Stimulated activated CD8-positive, alpha-beta memory T cell treated with anti-CD3 and anti-CD28 coated beads, Interleukin-15, amount 100 ng/mL, for 1 hour (primary cell): ENCODE measurements at places on chromosomes 5 and 9.

GRCh38 chr9:83775932-83776331 is 41.6 kb downstream of the GKAP1 start:
- no peak for DNase-seq

DNA sequence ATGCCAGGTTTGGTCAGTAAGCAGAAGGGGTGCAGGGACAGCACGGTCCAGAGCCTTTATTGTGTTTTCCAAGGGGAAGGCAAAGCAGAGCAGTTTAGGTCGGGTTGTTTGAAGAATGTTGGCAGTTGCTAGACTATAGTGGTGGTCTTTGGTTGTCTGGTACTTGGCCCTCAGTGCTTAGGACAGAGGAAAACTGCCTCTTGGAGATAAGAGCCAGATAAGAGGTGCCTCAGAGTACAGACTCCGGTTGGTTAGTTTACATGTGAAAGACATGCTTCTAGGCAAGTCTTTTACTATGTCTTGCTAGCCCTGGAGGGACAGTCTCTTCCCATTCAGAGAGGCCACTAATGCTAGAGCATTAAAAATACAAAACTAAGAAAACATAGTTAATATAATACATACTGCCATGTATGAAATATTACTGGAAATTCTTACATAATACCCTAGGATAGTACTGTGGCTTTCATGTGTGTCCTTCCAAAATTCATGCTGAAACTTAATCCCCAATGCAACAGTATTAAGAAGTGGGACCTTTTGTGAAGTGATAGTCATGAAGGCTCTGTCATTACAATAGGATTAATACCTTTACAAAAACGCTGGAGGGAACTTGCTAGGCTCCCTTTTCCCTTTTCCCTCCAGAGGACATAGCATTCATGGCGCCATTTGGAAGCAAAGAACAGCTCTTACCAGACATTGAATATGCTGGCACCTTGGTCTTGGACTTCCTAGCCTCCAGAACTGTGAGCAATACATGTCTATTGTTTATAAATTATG is 280.4 kb downstream of the TMEM167A start:
- DNase-seq: no peak

- DNase-seq: no peak
These were observed 30.0 kb upstream of the MAMDC2 start for GRCh38 chr9:70013598-70014196.

DNA sequence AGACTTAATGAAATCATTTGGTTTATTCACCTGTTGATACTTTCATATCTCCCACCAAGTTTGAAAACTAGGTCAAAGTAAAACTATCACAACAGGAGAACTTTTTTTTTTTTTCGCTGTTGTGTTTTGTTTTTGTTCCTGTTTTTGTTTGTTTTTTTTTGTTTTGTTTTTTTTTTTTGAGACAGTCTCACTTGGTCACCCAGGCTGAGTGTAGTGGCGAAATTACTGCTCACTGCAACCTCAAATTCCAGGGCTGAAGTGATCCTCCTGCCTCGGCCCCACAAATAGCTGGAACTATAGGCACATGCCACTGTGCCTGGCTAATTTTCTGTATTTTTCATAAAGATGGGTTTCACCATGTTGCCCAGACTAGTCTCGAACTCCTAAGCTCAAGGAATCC is 49.3 kb downstream of the MLLT3 start:
- DNase-seq: no peak

DNA sequence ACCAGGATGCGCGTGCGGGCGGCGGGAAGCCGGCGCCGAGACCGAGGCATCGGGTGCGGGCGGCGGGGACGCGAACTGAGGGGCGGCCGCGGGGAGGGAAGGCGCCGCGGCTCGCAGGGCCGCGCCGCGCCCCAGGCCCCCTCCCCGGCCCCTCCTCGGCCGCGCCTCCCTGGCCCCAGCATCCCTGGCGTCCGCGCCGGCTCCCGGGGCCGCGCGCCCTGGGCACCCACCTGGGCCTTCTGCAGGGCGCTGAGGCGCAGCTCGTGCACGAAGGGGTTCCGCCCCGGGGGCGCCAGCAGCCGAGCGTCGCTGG is 324 bp downstream of the LPCAT1 start:
- DNase-seq: no peak

DNA sequence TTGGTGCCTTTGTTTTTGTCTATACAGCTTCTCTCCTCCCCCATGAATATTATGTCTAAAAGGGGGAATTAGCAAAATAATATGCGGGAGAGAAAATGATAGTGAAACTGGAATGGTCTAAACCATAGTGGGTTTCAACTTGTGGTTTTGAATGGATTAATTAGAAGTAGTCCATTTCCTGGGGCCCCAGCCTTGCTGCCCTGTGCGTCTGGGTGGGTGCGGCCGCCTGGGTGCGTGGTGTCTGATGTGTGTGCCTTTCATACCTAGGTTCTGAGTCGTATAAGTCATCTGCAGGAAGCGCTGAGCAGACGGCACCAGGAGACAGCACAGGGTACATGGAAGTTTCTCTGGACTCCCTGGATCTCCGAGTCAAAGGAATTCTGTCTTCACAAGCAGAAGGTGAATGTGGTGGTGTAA is 120.0 kb upstream of the CACNA1B start:
- DNase-seq: no peak

DNA sequence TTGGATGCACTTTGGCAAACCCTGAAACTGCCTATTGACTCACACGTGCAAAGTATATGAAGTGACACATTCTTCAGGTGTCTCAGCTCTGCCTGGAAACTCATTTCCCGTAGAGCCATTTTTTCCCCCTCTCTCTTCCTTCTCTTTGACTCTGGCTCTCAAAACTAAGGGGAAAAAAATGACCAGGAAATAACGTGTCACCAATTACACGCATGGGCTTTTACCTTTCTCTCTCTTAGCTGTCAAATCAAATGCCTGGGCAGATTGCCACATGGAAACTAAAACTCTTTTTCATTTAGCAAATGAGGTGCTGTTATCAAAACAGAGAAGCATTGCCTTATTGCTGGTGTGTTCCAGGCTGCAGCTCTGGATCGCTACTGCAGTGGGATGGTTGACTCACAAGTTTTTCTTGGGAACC is 18.3 kb upstream of the IFNK start:
- no peak for DNase-seq

- DNase-seq: no peak
These were observed 23.5 kb downstream of the TBC1D2 start for GRCh38 chr9:98231770-98232478.

- DNase-seq: no peak
These were observed 26.2 kb upstream of the TGFBR1 start for GRCh38 chr9:99078717-99079116.

DNA sequence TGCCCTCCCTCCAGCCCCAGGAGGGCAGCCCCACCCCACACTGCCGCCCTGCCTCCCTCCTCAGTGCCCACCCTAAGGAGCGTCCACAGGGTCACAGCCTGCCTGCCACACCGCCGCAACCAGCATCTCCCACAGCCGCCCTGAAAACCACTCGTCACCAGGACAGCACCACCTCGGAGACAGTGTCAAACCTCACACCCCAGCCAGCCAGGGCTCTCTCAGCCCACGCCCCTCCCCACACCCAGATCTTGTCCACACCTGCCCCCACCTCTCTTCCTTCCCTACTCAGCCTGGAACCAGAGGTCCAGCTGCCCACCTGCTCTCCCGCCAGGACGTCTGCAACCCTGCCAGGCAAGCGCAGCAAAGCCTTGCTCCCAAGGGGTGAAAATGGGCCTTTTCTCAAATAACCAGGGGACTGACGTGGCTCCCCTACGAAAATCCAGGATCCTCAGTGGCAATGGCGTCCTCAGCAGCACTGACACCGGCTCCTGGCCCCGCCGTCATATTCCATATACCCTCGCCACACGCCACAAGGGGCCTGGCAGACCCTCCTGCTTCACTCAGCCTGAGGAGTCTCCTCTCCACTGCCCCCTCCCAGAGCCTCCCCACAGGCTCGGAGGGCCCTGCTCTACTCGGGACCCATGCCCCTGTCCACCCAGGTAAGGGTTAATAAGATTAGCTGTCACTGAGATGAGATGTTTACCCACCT is 71.0 kb upstream of the ADAMTS2 start:
- DNase-seq: no peak

DNA sequence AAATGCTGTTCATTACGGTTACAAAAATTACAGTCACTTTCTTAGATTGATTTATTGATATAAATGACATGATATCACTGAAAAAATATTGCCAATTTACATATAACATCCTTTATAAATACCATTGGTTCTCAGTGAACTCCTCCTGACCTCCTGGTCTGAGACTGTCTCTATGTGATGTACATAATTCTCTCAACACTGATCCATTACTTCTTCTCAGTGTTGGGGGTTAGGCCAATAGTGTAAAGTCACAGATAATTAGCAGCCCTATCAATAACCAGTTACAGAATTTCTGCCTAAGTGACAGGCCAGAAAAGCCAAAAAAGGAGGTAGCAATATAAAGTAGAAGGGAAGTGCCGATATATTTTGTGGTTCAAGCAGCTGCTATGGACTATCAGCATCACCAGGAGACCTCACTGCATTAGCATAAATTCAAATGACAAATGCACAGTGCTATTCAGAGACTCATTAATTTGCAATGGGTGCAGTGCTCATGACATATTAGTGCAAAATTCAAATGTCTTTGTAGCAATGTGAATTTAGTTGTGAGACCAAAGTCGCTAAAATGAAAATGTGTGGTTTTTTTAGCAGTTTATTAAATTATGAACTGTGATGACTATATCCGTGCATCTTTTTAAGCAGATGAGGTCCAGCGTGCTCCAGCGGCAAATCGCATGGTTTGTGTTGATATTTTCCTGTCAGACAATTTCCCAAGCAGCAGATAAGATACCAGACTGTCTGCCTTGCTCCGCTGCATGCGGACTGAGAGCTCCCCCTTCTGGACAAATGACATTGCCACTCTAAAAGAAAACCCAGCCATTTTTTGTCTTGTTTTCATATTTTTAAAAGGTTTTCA is 144.6 kb downstream of the CETN3 start:
- DNase-seq: no peak

DNA sequence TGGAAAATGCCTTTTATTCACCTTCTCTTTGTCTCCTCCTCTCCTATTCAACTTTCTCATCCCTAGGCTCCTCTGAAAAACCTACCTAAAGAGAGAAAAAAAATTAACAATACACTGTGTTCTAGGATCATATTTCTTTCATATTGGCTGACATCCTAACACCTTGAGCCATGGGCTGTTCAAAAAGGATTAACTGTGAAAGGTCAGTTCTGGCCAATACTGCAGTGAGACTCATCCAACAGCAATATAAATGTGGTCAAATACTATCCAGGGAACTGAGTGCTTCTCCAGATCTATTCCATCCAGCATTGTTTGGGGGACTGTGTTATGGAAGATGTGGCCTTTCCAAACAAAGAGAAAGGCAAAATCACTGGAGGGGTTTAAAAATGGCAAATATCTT is 131.1 kb upstream of the MOCS2 start:
- DNase-seq: no peak

DNA sequence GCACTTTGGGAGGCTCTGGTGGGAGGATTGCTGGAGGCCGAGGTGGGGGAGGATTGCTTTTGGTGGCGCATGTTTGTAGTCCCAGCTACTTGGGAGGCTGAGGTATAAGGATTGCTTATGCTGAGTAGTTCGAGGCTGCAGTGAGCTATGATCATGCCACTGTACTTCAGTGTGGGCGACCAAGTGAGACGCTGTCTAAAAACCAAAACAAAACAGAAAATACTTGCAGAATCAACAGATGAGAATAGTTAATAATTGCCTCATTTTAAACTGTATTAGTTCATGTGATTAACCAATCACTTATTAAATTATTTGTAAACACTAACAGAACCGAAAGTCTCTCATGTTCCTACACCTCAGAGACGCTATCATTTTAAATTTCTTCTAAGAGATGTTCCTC is 118.1 kb downstream of the CCDC171 start:
- DNase-seq: no peak

- no peak for DNase-seq
These were observed 247.5 kb downstream of the MARCHF11 start for GRCh38 chr5:15932066-15932465.

- DNase-seq: no peak
These were observed 371.4 kb downstream of the TLE1 start for GRCh38 chr9:81317939-81318338.

GRCh38 chr9:75930190-75930589 is 39.7 kb downstream of the PCSK5 start:
- no peak for DNase-seq

- no peak for DNase-seq
These were observed 18.2 kb downstream of the GNPDA1 start for GRCh38 chr5:141994511-141995136.

DNA sequence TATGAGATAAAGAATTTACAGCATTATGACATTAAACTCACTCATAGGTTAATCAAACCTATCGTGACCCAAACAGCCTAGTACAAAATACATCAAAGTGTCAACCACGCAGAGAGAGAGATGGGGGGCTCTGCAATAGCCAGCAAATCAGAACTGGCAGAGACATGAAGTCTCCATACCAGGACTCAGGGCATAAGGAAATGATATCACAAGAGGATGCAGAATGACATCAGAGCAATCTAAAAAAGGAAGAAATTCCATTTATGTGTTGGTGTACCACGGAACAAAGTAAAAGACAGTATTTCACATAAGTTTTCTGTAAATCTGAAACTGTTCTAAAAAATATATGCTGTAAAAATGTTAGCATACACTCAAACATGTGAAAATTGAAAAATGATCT is 24.6 kb downstream of the BICD2 start:
- DNase-seq: no peak

DNA sequence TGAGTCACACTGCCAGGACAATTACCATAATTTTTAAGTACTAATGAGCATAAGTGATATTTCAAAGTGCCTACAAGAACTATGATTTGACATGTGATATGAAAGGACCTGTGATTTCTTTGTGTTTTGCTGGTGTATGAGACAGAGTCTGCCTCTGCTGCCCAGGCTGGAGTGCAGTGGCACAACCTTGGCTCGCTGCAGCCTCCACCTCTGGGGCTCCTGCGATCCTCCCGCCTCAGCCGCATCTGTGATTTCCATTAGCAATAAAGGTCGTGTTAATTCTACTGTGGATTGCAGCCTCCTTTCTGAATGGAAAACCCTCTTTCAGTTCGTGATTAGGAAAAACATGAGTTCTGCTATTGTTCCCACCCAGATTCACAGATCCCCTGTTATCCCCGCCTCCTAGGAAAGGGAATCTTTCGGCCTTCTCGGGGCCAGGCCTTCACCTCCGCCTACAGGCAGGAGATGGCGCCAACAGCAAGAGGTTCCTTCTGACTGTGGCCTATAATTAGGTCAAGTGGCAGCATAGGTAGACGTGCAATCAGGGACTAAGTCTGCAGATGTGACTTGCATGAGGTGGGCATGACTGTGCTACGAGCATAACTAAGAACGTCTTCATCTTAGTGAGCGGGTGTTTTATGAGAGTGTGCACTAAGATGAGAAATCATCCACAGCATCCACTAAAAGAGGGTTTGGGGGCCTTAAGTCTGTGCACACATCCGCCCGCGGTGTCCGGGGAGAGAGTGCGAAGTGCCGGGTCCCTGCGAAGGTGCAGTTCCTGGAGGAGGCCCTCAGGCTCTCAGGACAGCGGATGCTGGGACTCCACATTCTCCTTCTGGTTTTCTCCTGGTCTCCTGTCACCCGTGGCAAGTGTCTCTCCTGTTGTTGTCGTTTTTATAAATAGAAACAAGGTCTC is 23.1 kb downstream of the TRIM7 start:
- DNase-seq: no peak
